ENCODE measurements at places on chromosomes 5 and 9.

- DNase-seq, result no peak
Observed at GRCh38 chr5:91030521-91031401, 352.4 kb downstream of the ARRDC3 start.

DNA sequence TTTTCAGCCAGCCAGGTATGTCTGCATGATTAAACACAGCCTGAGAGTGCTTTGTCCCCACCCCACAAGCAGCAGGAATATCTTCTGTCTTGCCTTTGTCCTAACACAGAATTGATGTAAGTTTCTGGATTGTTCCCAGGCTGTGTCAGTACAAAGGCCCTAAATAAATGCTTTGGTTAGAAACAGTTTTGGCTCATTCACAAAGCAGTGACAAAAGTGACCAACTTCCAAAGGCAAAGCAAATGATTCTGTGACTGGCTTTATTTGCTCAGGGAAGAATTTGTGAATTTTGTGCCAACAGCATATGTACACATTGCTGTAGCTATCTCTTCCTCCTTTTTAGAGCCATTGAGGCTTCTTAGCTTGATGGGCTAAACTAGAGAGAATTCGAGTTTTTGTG is 133.7 kb downstream of the PLPPR1 start:
- DNase-seq, result no peak

DNA sequence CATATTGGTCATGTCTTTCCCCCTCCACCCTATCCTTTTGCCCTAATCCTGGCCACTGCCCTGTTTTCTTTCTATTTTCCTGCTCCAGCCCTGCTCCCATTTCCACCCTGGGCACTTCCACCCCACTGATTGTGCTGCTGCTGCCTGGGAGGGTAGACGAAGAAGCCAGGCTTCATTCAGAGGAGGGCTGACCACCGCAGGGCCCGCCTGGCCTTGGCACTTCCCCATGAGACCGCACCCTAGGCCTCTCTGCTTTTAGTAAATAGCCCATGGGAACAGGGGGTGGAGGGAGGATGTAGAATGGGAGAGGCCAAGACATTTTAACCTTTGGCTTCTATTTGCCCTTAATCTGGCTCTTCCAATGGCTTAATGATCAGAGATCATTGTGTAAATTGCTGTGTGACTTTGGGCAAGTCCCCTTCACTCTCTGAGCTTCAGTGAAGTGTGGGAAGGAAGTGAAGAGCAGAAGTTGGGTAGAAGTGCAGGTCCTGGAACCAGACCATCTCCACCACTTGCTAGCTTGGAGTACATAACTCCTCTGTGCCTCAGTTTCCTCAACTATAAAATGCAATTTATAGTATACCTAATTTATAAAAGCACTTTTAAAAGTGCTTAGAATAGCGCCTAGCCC is 13.6 kb upstream of the GPX3 start:
- no peak for DNase-seq

DNA sequence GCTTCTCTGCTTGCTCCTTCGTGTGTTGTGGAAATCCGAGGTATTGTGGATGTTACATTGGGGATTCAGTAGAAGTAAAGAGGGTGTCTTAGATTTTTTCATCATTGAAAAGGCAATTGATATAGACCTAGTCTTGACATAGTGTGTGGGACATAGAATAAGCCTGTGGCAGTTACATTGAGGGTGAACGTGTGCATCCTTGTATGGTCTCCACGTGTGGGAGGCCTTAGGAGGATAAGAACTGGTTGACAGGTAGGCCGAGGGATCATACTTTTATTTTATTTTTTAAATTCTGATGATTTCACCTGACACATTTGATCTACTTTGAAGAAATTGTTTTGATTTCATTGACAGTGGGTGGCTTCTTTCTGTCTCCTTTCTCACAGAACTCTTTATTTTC is 17.0 kb upstream of the FAM120AOS start:
- no peak for DNase-seq

DNA sequence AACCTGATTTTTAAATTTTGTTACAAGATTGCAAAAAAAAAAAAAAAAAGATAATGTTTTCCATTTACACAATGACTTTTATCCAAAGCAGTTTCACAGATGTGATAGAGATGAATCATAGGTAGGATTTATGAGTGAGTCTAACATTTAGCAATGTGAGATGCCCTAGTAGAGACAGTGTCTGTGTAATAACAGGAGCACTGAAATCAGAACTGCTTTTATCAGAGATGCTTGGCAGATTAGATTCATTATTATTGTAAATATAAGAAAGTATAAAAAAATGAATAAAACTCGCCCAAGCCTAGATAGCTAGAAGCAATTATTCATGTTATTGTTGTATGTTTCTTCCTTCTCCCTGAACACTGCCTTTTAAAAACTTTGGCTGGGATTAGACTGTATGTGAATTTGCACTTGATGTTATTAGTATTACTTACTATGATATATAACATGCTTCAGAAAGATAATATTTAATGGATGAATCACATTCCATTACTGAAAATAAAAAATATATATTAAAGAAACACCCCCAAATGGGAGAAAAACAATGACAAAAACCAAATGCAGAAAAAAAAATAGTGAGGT is 567.3 kb upstream of the KLF4 start:
- no peak for DNase-seq
